ENCODE measurements at places on chromosomes 4 and X.

DNA sequence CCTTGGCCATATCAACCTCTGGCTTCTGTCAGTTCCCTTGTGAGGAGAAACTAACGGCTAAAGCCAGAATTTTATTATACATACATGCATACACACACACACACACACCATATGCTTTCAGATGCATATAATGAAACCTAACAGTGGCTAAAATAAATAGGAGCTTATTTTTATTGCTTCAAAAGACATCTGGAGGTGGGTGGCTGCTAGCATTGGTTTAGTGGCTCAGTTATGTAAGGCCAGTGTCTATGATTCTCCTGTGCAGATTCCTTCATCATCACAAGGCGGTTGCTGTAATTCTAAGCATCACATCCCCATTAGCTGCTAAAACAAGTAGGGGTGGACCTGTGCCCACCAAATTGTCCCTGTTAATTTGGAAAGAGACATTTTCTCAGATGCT lies 110.8 kb downstream of the MAPK10 start:
- no peak for DNase-seq

GRCh38 chr4:84672177-84672576 lies 89.2 kb downstream of the CDS1 start:
- DNase-seq = no peak

DNA sequence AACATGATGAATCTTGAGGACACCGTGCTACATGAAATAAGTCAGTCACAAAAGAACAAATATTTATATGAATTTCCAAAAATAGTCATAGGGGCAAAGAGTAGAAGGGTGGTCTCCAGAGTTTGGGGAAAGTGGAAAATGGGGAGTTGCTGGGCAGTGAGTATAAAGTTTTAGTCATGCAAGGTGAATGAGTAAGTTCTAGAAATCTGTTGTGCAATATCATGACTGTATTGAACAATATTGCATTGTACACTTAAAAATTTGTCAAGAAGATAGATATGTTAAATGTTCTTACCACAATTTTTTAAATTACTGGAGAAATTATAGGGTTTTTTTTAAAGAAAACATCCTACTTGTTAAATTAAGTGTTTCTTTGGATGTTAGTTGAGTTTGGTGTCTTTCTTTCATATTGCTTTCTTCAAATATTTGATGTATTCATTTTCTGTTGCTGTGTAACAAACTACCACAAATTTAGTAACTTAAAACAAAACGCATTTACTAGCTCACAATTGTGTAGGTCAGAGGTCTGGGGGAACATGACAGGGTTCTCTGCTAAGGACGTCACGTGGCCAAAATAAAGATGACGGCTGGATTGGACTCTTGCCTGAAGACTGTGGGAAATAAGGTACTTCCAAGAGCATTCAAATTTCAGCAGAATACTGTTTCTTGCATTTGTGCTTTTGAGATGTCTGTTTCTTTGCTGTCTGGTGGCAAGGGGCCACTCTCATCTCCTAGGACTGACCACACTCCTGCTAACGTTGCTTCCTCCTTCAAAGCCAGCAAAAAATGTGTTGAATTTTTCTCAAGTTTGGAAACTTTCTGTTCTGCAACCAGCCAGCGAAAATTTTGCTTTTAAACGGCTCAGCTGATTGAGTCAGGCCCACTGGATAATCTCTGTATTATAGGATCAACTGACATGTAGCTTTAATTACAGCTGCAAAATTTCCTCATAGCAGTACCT lies 76.7 kb downstream of the CPEB2 start:
- DNase-seq = no peak

- DNase-seq = no peak
Measured at GRCh38 chrX:136865270-136866158, 15.0 kb downstream of the RBMX start.

Measured in stimulated activated CD8-positive, alpha-beta memory T cell treated with anti-CD3 and anti-CD28 coated beads, Interleukin-2, amount 100 ng/mL, for 1 hour (primary cell).